Upper lobe of right lung (tissue), 1 donor: ENCODE measurements at places on chromosomes 12 and 14.

DNA sequence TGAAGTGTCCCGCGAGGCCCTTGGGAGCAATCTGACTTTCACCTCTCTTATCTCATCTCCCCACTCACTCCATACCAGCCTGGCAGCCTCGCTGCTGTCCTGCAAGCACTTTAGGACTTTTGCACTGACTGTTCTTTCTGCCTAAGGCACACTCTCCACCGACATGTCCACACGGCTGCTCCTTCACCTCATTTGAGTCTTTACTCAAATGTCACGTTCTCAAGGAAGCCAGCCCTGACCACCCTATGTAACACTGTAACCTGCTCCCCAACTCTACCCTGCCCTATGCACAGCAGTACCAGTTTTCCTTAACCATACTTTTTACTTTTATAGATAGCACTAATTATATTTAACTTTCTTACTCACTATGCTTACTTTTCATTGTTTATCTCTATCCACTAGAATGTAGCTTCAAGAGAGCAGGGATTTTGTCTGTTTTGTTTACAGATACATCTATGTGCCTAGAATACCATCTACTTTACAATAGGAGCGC lies 32.0 kb downstream of the PRKD1 start:
- DNase-seq = peak; percentile 75

DNA sequence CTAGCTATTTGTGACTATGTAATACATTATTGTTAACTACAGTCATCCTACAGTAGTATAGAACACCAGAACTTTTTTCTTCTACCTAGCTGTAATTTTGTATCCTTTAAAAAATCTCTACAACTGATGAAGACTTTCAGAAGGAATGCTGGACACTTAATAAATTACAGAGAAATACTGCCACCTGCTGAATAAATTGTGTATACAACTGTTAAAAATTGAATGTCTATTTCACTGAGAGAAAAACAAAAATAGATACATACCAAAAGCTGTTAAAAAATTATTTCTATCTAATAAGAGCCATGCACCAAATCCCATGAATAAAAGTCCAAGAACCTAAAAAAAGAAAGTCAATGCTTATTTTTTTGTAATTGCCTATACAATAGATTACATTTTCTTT lies 6.6 kb downstream of the TSPAN19 start:
- no peak for DNase-seq

DNA sequence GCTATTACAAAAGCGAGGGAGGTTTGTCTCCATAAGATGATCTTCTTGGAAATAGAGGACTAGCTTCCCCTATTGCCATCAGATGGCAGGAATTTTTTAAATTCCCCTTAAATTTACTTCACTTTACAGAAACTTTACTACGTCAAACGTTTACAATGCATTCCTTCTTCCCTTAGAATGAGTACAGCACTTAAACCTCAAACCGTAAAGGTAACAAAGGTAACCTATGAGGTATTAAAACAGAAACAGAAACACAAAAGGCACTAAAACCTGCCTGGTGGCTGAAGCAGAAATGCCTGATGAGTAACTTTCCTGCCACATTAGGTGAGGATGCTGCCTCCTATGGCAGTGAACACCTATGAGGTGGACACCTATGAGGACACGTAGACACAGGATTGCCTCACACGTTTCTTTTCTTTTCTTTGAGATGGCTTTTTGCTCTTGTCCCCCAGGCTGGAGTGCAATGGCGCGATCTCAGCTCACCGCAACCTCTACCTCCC lies 25.0 kb downstream of the DIO2 start:
- DNase-seq = no peak

- DNase-seq = no peak
Observed at GRCh38 chr12:108297895-108298760, 41.0 kb downstream of the CMKLR1 start.

GRCh38 chr12:91099341-91099740 lies 12.0 kb downstream of the LUM start:
- DNase-seq = no peak

DNA sequence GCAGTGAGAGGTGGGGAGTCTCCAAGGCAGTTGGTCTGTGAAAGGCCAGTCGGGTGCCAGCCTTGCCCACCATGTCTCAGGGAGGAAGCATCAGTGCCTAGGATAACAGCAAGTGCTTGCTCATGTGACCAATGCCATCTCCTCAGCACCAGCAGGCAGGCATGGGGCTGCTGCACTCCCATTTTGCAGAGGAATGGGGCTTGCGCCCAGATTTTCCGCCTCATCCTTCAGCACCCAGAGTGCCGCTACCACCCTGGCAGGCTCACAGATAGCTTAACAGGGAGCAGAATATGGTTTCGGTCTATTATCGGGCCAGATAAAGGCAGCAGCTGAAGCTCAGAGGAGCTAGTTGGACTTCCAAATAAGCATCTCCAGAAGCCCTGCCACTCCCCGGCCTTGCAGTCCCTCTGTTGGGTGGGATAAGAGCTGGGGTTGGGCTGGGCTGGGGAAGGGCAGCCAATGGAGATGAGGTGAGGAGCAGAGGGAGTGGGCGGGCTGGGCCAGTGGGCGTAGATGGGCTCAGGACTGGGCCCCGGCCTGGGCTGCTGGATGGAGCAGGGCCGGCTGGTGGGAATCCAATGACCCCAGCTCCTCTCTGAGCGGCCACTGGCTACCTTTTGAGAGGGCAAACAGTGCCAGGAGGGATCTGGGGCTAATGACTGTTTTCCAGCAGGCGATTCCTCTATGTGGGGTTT lies 8.4 kb upstream of the KRT80 start:
- peak; percentile 54 for DNase-seq

GRCh38 chr14:21023817-21024584 lies 860 bp downstream of the NDRG2 start:
- DNase-seq = no peak

- DNase-seq = no peak
Observed at GRCh38 chr12:122669397-122670070, 33.6 kb downstream of the HCAR2 start.

- no peak for DNase-seq
Observed at GRCh38 chr12:88867510-88867909, 287.2 kb upstream of the KITLG start.

DNA sequence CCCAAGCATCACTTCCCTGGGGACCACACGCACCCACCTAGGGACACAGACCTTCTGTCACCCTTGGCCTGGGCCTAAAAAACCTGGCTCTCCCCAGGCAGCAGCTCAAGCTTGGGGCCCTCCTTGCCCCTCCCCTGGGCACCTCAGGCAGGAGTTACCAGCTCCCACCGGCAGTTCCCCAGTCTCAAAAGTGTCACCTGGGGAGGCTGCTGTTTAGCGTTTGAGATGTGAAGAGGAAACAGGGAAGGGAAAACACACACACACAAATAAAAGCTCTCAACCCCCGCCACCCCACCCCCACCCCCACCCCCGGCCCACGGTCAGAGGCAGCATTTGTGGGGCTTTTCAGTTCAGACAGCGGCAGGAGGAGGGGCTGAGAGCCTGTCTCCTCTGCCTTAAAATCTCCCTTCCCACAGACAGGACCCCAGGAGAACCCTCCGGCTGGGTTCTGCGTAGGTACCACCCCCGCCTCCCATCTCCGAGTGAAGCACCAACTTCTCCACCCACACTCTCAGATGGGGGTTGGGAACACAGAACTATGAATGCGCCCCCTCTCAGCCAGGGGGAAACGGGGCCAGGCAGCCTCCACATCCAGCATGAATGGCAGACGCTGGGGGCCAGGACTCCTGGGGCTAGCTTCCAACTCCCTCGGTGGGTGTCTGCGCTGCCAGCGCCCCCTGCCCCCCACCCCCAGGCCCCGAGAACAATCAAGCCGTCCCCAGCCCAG lies 3.0 kb downstream of the NCOR2 start:
- DNase-seq = no peak

DNA sequence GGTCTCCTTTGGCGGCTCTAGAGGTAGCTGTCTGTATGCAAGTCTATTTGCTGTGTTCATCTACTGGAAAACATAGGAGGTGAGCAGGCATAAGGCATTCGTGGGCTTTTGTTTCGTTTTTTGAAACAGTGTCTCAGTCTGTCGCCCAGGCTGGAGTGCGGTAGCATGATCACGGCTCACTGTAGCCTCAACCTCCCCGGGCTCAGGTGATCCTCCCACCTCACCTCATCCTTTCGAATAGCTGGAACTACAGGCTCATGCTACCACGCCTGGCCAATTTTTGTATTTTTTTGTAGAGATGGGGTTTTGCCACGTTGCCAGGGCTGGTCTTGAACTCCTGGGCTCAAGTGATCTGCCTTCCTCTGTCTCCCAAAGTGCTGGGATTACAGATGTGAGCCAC lies 27.5 kb downstream of the FLVCR2 start:
- no peak for DNase-seq

DNA sequence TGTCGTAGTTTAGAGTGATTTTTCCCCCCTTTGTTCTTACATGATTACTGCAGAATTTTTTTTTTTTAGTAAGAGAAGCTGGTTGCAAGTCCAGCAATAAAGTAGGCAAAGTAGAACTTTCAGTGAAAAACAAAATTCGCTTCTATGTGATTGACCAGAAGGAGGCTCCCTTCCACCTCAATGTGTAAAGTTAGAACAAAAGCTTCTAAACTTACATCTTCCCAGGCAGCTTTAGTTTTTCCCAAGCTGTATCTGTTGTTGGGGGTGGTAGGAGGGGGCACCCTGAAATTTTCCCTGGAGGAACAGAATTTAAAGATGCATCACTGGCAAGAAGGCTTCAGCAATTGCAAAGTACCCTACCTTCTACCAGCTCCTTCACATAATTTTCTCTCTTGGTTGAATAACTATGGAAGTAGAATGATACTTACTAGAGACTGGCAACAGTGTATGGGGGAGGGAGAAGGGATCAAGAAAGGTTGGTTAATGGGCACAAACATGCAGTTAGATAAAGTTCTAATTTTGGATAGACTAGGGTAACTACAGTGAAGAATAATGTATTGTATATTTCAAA lies 87.3 kb upstream of the E2F7 start:
- DNase-seq = no peak

- DNase-seq = no peak
Observed at GRCh38 chr12:79151956-79152355, 287.4 kb downstream of the SYT1 start.

DNA sequence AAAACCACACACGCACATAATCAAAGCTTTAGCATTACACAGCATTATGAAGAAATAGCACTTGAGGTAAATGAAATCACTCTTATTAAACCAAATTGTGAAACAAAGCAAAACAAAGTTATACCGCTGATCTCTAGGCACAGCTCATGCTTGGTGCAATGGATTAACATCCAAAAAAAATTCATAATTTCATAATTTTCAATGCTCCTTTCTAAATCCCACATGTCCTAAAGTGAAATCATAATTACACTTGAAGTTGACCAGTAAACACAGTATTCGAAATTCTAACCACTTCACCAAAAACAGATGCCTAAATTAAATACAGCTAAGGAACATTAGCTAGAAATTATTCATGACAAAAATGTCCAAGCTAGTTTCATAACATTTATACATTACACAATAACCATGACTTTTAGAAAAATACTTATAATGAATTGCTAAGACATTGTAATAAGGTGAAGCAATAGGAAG lies 1.5 kb downstream of the MLH3 start:
- no peak for DNase-seq

- no peak for DNase-seq
Observed at GRCh38 chr14:63581491-63581890, 38.3 kb upstream of the PPP2R5E start.

- DNase-seq = peak; percentile 89
Observed at GRCh38 chr14:103078420-103078749, 5.6 kb upstream of the LBHD2 start.

DNA sequence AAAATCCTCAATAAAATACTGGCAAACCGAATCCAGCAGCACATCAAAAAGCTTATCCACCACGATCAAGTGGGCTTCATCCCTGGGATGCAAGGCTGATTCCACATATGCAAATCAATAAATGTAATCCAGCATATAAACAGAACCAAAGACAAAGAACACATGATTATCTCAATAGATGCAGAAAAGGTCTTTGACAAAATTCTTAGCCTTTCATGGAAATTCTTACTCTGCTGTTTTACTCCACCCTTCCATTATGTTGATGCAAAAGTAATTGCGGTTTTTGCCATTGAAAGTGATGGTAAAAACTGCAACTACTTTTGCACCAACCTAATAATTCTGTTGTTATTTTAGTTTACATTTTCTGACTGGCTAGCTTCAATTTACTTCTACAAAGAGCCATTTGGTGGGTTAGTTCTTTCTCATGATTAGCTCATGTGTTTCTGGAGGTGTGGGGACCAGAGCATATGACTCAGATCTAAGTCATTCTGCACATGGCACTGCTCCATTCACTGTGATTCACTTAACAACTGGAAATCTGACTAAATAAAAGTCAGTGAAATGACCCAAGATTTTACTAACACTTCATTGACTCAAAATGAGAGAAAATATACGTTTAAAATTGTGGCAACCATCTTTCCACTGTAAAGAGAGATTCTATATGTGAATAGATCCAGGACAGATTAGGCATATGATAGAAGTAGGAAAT lies 99.9 kb downstream of the TMTC3 start:
- DNase-seq = no peak

DNA sequence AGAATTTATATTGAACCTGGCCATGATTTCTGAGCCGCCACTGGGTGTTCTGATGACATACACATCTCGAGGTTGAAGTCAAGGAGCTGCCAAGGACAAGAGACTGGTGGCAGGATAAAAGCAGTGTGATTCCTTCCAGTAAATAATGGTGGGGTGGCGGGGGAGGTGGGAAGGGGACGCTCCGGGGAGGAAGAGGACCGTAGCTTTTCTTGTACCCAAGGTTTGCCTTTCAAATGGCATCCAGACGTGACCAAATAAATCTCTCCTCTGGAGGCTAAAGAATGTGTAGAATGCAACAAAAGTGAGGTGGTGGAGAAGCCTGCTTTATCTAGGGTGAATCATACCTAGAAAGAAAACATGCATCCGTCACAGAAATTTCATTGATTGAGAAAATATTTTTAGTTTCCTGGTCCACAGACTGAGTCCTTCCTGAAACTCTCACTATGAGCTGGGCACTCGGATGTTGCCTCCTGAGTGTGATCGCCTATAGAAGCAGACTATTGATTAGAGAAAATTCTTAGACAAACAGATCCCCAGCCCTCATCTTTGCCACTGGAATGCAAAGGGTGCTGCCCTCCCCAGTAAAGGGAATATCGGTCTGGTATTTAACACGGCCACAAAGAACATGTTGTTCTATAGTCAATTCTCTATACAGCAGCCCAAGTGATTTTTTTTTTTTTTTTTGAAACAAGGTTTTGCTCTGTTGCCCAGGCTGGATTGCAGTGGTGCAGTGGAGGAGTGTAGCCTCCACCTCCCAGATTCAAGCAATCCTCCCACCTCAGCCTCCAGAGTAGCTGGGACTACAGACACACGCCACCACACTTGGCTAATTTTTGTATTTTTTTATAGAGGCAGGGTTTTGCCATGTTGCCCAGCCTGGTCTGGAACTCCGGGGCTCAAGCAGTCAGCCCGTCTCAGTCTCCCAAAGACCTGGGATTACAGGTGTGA lies 112.1 kb downstream of the DPF3 start:
- DNase-seq = no peak
